ENCODE measurements at places on chromosomes 5 and 9.
A peak's percentile ranks its signal among the peaks of the same experiment; 100 is the strongest.

DNA sequence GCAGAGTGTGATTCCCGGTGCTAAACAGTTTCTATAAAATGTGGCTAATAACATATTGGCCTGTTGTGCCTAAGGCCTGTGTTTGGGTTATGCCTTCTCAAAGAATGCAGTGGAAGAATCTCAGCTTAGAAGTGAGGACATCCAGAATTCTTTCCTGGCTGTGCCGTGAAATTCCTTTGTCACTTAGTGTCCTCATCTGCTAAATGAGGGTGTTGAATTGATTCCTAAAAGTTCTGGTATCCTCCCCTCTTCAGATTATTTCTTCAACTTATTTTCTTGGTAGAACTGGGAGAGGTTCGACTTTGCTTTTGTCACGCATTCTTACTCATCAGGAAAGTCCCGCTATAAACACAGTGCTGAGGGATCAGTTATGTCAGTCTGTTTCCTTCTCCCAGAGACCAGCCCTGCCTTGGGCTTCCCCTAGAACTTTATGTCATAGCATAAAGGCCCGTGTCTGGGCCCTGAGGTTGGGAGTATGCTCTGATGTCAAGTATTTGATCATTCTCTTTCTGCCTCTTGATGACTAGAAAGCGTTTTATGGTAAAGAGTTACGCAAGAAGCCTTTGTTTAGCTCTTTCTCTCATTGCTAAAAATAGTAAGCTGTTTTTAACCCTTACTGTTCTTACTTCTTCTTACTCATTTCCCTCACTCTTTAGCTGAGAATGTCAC, 29.5 kb downstream of the MTAP start:
- DNase-seq = peak; percentile 87

- DNase-seq = no peak
These were observed 57.3 kb downstream of the PHF2 start for GRCh38 chr9:93633492-93634221.

DNA sequence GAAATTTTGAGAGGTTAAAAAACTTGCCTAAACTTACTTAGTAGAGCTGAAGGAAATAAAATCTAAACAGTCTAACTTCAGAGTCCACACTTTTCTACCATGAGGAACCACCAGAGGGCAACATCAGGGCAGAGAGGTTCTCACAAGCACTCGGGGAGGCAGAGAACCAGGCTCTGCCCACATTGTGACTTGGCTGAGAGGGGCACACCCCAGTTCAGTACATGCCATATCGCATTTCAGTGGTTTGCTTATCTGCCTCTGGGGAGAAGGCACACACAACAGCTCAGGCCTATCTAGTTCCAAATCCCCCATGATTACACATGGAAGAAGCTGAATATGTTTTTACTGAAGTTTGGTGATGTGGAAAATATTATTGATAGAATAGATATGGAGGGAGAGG, 49.2 kb downstream of the EQTN start:
- peak; percentile 24 for DNase-seq

GRCh38 chr5:10354048-10354872, 765 bp downstream of the MARCHF6 start:
- DNase-seq = no peak

- no peak for DNase-seq
These were observed 391.5 kb upstream of the SMC2 start for GRCh38 chr9:103702572-103702971.

- no peak for DNase-seq
These were observed 28.2 kb downstream of the YIPF5 start for GRCh38 chr5:144142139-144142823.

DNA sequence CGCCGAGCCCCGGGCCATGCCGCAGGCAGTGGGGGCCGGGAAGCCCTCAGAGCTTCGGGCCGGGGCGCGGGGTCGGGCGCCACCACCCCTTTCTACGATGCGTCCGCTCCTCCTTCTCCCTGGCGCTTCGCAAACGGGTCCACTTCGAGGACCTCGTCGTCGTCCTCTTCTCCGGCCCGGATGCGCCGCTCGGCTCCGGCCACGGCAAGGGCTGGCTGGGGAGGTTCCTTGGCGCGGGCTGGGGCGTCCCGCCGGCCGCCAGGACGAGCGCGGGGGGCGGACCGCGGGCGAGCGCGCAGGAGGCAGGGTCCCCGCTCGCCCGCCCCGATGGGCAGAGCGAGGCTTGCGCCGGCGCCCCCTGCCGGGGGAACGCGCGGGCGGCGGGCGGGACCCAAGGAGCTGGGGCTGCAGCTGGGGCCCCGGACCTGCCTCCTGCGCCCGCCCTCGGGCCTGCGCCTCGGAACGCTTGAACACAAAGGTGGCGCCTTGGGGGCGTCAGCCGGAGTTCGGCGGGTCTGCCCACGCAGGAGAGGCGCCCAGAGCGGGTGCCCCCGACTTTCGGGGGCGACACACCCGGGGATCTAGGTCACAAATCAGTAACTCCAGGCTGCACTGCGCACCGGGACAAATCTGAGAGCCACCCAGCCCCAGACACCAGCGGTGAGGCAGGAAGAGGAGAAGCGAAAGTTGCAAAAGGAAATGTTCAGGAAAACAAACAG, at the start of gene ROR2:
ROR2 (minus strand) TSS at position 283 of the 719 bp plus-strand sequence.
- DNase-seq = no peak

DNA sequence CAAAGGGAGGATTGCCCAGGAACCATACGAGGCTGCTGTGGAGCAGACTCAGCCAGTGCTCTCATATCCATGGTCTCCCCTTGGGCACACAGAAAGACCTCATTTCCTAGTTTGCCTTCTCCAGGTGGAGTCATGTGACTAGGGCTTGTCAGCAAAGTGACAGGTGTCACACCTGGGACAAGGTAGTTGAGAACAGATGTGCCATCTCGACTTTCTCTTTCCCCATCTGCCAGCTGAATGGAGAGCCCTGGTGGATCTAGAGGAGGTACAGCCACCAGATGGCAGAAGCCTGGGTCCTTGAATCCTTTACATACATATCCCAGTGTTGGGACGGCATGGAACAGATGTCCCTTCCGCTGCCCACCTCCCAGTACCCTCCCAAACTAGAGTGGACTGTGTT, 42.9 kb upstream of the ALDOB start:
- no peak for DNase-seq

DNA sequence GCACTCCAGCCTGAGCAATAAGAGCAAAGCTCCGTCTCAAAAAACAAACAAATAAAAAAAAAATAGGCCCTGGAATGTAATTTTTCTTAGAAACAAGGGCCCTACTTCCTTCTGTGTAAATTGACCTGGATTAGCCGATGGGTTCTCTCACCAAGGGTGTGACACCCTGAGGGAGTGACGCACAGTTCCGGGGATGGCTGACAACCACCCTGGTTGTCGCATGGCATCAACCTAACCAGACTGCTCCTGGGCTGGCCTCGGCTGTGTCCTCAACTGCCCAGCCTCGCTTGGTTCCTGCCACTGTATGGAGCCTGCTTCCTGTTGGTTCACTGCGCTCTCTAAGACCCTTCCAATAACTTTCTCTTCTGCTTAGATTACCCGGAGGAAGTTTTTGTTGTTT, 51.2 kb upstream of the SPATA31D4 start:
- DNase-seq = no peak

DNA sequence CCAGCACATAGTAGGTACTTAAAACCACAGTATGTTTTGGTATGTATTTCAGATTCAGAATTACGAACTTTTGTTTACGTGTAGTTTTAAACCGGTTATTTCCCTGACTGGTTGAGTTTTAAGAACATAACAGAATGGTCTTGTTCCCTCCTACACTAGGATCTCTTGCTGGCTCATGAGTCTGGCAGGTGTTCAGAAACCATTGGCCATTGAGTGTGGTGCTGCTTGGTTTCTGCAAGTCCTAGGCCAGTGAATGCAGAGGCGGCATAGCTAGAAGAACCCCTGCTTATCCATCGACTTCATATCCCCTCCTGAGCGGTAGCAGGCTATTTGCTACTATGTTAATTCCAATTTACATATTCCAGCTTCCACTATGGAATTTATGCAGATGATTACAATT, 65.6 kb downstream of the GPR21 start:
- no peak for DNase-seq
